ENCODE measurements at places on chromosomes 13 and 19.

GRCh38 chr13:113732176-113732960, 26.7 kb upstream of the TMEM255B start:
- DNase-seq = no peak

DNA sequence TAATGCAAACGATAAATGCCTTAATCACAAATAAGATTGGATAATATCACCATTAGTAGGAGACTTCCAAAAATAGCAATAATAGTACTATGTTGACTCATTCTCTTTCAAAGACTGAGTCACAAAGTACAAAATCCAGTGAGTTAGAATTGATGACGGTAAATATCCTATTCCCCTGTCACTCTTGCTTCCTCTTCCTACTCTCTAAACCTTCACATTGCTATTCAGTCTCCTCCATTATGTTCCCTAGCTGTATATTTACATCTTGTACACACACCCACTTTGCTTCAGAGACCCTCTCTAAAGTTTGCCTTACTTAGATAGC, 26.3 kb upstream of the INTS6 start:
- DNase-seq = no peak

DNA sequence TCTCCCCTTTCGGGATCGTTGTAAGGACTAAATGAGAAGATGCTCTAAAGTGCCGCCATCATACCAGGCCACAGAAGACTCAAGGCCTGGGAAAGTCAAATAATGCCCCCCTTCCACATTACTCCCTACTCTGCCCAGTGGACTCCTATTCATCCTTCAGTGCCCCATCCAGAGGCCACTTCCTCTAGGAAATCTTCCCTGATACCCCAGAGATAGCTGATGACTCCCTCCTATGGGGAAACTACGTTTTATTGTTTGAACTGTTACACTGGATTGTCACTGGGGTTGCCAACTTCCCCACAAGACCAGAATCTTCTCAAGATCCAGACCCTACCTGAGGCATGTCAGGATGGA, 14.2 kb downstream of the MEIS3 start:
- no peak for DNase-seq

GRCh38 chr19:15471639-15472101, 7.3 kb upstream of the RASAL3 start:
- no peak for DNase-seq

- no peak for DNase-seq
These were observed 197.1 kb upstream of the IRS2 start for GRCh38 chr13:109983447-109983846.

GRCh38 chr19:58009666-58010301, 7.2 kb upstream of the ZNF606 start:
- peak; percentile 44 for DNase-seq

DNA sequence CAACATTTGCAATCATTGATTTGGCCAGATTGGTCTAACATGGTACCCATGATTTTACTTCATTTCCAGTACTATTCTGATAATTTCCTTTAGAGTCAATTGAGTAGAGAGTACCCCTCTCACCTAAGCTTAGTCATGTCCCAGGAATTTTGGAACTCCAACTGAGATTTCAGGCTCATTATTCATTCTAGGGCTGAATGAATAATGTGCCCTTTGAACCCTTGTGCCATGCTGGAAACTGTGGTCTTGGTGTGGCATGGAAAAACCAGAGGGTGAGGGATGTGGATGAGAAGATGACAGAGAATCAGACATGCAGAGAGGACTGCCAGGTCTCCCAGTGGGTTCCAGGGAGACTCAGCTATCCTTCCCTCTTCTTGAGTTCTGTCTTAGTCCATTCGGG, 30.2 kb downstream of the ITM2B start:
- no peak for DNase-seq

- no peak for DNase-seq
These were observed 25.8 kb downstream of the TNFSF9 start for GRCh38 chr19:6556480-6557195.

GRCh38 chr13:33194820-33195692, 90.5 kb downstream of the STARD13 start:
- DNase-seq = peak; percentile 91

- DNase-seq = no peak
These were observed 761.5 kb downstream of the EFNB2 start for GRCh38 chr13:105773863-105774538.

GRCh38 chr19:39553082-39553652, 13.2 kb upstream of the EID2 start:
- no peak for DNase-seq

DNA sequence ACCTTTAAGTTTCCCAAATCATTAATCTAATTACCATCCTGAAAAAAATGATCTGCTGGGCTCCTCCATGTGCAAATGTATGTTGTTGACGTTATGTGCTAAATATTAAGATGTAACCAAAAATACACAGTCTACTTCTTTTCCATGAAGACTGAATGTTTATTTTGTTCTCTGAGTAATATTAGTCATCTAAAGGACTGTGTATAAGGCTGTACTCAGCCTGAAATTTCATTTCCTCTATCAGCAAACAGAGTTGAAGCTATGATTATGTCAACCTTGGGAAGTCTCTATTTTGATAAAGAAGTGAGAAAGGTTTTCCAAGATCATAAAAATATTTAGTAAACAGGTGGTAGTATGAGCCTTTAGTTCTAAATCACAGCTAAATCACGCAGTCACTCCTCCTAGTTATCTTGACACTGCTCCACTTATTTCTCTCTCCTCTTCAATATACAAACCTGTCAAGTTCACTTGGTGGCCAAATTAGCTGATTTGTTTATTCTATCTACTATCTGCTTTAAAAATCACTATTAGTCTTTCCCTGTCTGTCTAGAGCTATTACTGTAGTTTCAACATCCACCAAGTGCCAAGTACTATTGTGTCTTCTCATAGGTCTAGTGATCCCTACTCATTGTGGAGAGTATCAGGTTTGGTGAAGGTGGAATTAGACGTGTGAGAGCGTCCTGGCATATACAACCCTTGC, 211.7 kb upstream of the STARD13 start:
- no peak for DNase-seq

- no peak for DNase-seq
These were observed 7.9 kb downstream of the PBX4 start for GRCh38 chr19:19610376-19611202.

DNA sequence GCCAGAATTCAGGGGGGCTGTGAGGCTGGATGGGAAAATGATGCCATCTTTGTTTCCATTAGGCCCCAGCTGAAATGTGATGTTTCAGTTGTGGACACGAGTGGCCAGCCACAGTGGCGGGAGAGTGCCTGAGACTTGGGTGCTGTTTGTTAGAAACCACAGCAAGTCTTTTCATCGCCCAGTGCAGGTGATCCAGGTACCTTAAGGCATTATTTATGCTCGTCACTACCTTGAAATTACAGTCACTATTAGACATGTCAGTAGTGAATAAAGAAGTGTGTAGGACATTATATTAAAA, 82.5 kb upstream of the TM9SF2 start:
- DNase-seq = no peak

GRCh38 chr13:112888238-112889111, 80.5 kb upstream of the MCF2L start:
- no peak for DNase-seq

DNA sequence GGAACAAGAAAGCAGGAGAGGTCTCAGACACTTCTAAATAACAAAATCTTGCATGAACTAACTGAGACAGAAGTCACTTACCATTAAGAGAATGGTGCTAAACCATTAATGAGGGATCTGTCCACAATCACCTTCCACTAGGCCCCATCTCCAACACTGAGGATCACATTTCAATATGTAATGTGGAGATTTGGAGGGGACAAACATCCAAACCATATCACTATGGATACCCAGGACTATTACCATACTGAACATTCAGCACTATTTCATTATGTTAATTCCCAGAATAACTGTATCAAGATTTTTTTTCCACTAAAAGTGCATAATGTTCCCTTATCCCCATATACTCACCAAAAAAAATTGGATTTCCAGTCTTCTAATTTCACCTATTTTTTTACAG, 491.8 kb downstream of the LMO7 start:
- DNase-seq = no peak

- peak; percentile 43 for DNase-seq
These were observed 62.4 kb downstream of the SERTM1 start for GRCh38 chr13:36736119-36736726.

GRCh38 chr19:4548238-4548584, 8.4 kb upstream of the LRG1 start:
- DNase-seq = no peak

GRCh38 chr19:38682872-38683392, 35.5 kb downstream of the ACTN4 start:
- DNase-seq = no peak

GRCh38 chr19:54674021-54674617, 11.3 kb downstream of the LILRB4 start:
- no peak for DNase-seq

DNA sequence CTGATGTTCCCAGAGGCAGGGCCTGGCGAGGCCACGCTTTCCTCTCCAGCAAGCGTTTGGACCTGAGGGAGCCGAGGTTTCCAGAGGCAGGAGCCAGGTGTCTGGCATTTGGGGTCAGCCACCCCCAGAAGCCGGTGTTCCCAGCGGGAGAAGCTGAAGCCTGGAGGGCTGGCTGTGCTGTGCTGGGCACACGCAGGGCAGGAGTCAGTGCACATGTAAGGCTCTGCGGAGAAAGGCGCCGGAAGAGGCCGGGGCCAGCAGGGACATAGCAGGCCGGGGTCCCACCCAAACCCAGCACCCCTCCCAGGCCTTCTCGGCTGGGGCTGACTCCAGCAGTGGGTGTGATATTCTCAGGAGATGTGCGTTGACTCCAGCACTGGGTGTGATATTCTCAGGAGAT, 31.6 kb downstream of the MCF2L start:
- no peak for DNase-seq

DNA sequence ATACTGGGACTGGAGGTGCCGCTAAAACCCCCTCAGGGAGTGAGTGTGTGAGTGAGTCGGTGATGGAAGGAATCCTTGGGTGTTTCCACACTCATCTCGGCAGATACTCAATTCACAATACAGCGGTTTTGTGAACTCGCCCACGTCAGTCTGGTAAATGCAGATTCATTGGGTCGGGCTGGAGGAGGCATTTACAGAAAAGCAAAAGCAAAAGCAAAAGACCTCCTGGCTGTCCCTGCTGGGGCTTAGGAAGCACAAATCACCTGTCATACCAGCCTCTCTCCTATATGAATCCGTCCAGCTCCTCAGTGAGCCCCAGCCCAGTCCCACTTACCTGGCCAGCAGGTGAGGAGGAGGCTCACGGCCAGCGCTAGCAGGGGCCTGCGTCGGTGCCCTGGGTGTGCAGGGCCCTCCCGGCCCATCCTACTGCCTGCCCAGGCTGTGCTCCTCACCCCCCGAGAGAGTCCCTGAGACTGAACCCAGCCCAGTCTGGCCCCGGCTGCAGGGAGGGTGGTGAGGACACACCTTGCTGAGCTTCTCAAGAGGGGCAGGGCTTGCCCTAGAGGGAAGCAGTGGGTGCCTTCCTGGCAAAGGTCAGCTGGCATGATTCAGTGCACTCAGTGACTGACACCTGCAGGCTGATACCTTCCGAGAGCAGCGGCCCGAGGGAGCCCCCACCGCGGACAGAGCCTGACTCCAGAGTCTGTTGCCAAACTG, at the start of gene MUC16:
MUC16 (minus strand) TSS at position 475 of the 717 bp plus-strand sequence.
- DNase-seq = no peak

- no peak for DNase-seq
These were observed 27.1 kb downstream of the LNX2 start for GRCh38 chr13:27593267-27593666.

DNA sequence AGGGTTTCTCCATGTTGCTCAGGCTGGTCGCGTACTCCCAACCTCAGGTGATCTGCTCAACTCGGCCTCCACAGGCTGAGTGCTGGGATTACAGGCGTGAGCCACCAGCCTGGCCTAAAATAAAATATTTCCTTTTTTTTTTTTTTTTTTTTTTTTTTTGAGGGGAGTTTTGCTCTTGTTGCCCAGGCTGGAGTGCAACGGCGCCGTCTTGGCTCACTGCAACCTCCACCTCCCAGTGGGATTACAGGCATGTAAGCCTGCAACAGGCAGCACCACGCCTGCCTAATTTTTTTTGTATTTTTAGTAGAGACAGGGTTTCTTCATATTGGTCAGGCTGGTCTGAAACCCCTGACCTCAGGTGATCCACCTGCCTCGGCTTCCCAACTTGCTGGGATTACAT, 4.9 kb downstream of the ZNF506 start:
- no peak for DNase-seq

DNA sequence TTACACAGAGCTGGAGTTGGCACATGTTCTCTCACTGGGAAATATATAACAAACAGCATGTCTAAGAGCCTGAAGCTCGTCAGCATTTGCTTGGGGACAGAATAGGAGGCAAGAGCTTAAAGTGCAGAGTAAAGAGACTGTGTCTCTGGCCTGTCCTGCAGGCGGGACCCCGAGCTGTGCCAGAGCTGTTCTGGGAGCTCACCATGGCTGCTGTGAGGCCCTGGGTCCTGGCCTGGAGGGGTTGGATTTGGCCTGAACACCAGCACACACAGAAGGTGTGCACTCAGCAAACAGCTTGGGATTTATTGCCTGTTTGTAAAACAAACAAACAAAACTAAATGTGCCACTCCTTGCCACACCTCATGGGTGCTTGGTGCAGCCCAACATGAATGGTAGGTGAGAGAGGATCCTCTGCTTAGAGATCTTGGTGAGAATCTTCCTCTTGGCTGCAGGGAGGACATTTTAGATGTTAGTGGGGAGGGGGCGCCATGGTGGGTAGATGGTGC, 60.9 kb downstream of the ERICH6B start:
- DNase-seq = no peak

DNA sequence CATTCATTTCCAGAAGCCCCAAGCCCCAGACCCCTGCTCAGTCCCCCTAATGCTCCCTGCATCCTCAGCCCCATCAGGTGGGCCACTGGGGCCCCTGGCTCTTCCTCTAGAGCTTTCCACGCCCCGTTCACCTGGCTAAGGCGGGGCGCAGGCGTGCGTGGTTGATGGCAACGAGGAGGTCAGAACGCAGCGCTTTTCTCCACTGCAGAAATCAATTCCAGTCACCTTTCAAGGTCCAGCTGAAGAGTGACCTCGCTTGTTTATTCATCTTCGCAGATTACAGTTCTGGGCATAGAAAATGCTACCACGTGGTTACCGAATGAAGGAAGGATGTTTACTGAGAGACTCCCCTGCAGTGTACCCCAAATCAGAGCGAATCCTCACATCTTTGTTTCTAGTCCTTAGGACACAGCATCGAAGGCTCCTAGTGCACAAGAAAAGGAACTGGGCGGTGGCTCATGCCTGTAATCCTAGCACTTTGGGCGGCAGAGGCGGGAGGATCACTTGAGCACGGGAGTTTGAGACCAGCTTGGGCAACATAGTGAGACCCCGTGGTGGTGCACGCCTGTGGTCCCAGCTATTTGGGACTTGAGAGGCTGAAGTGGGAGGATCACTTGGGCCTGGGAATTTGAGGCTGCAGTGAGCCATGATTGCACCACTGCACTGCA, 828 bp upstream of the PBX4 start:
- DNase-seq = no peak
